ENCODE measurements at places on chromosomes 6 and 20.

GRCh38 chr6:158040804-158041347 lies 59.2 kb downstream of the SYNJ2 start:
- DNase-seq, result no peak

DNA sequence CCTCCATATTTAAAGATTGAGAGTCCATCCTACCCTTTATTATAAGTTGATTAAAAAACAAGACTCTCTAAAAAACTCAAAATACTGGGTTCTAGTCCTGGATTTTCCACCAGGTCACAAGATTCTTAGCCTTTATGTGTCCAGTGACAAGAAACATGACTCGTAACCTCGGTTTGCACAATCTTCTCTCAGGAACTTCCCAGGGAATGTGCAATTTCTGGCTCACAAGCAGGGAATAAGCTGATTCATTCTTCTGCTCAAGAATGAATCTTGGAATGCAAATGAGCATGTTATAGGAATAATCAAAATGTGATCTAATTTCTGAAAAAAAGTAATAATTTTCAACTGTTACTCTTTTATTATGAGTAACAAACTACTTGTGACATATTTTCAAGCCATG lies 45.1 kb downstream of the OGFRL1 start:
- DNase-seq, result peak; percentile 87

DNA sequence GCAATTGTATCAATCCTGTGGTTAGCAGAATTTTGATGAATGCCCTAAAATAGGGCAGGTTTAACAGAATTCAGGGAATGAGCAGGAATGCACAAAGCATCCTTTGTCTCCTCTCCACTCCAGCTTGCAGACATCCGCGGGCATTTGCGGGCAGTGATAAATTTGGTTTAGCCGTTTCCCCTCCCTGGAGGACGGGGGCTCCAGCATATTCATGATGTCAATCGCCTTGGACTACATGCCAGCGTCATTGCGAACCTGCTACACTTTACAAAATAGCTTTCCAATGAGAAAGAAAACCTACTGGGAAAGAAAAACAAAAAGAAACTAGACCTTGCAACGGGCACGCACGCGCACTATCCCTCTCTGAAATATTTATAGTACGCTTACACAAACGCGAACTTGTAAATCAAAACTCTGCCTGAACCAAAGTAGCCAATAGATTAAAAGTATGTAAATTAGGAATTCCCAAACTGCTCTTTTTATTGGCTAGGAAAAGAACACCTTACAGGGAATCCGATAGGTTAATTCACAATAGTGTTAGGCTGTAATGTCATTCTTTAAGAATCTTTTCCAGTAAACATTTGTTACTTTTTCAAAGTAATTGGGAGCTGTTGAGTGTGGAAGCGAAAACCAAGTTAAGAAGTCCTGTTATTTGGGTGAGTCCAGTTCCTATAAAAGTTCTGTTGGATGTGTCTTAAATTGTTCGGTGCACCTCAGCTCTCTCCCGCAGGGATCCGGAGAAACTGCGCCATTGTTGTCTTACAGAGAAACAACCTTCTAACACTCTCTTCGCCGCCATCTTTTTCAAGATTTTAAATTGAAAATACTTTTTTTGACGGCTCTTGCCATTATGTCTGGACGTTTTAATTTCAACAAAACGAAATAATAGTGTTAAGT lies 136.7 kb downstream of the HFE start:
- DNase-seq, result peak; percentile 89

- peak; percentile 20 for DNase-seq
These were observed 118.6 kb upstream of the BCLAF1 start for GRCh38 chr6:136408204-136408603.

DNA sequence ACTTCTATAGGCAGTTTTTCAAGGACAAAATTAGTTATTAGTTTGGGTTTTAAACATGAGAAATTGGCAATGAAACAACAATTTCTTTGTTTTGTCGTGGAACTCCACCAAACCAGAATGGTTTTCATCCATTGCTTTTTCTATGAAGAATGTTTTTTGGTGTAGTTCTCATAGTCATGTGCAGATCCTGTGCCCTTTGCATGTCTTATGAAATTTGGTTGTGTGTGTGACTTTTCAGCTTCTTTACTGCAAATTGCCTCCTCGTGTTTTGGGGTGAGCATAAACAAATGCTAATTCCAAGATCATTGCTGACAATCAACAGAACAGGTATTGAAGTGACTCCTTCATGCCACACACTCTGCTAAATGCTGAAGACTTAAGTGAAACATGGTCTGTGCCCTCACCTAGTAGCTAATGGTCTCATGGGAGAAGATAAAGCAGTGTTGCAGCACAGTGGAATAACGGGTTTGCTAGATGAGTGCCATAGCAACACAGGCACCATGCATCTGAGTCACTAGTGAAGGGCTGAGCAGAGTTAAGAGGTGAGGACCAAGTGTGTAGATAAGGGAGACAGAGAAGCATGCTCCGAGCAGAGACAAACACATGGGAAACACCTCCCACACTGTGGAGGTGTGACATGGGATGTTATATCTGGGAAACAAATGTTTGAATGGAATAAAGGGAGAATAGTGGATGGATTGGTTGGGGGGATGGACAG lies 120.0 kb downstream of the SLC16A10 start:
- DNase-seq, result peak; percentile 8

- peak; percentile 65 for DNase-seq
These were observed 42.8 kb upstream of the UBR2 start for GRCh38 chr6:42520786-42521607.

DNA sequence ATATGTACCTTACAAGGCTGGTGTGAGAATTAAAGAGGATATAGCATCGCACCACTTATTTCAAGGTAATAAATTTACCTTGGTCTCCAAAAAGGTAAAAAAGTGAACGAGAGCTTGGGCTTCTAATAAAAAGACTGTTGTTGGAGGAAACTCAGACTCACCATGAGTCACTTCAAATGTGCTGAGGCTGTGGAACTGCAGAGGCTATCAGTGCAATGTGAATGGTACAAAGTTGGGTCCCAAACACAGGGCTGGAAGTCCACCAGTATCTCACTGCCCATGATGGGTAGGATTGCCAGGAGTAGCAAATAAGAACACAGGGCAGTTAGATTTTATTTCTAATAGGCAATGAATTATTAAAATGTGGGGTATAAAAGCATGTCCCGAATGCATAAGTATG lies 200.6 kb downstream of the MAFB start:
- no peak for DNase-seq

- no peak for DNase-seq
These were observed 12.8 kb downstream of the UNC93A start for GRCh38 chr6:167303675-167304625.

- DNase-seq, result peak; percentile 89
These were observed 190.2 kb upstream of the SNX9 start for GRCh38 chr6:157632821-157633220.

- no peak for DNase-seq
These were observed 950 bp downstream of the KCTD20 start for GRCh38 chr6:36443471-36444428.

GRCh38 chr6:32974016-32974333 lies 5.6 kb downstream of the BRD2 start:
- peak; percentile 56 for DNase-seq

DNA sequence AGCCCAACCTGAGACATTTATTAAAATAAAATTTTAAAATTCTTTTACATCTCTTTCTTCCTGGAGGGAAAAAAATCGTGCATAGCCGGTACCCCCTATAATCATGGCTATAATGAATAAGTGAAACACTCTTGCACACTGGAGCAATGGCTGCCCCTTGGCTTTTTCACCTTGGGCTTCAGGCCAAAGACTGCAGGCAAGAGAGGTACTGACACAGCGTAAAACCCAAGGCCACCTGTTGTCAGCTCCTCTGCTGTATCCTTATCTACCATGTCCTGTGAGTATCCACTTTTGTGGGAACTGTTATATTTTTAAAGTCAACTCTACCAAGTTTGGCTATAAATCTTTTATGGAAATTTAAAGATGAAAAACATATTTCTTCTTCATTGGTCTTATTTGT lies 23.0 kb upstream of the LY86 start:
- no peak for DNase-seq
